ENCODE measurements at places on chromosomes 13 and 19. TPM values are rescaled to one million over a fixed set of nuclear protein-coding genes. Genes with fewer than 3 reads are reported as not detected.

ZNF649 gene
- 6.3 TPM for total RNA-seq

ZNF708 gene
- 5.0 TPM for total RNA-seq

ZNF665 gene
- 3.3 TPM for total RNA-seq

ONECUT3 gene
- not detected for total RNA-seq

PRTN3 gene
- total RNA-seq: not detected

DPRX gene
- total RNA-seq: not detected

Data from heart right ventricle (tissue), 16 donors.